ENCODE measurements at places on chromosomes 4 and X.

DNA sequence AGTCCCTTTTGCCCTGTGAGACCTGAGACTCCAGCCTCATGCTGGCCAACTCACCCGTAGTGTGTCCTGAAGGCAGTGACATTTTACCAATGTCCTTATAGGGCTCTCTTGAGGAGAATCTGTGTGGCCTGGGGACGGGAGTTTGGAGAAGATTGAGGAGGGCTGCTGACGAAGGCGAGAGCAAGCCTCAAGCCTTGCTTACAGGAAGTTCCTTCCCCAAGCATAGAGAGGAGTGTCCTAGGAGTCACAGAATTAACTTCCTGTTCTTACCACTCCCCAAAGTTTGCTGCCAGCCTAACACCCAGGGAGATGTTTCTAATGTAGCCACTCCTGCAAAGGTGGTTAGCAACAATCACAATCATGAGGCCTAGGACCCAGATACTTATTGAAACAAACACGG lies at the start of gene NXF3:
NXF3 (minus strand) TSS at position 202 of the 400 bp plus-strand sequence; CDS start at position 82, 120 bp downstream.
- DNase-seq: no peak

- no peak for DNase-seq
These were observed 17.6 kb upstream of the CC2D2A start for GRCh38 chr4:15451866-15452765.

GRCh38 chr4:87053176-87053658 lies 118.4 kb downstream of the AFF1 start:
- DNase-seq: no peak

GRCh38 chrX:43500246-43500645 lies 155.9 kb upstream of the MAOA start:
- no peak for DNase-seq

DNA sequence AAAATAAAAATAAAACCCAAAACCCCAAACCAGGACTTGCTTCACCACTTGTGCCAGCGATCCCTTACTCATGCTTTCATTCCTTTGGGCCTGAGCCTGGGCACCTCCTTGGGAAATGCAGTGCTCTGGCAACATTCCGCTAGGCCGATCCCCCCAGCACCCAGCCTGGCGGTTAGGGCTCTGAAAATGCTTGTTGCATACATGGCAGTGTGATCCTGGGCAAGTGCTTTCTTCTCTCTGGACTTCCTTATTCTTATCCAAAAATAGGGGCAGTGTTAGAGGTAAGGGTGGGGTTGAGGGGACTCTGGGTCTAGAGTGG lies 4.6 kb downstream of the ZNF185 start:
- no peak for DNase-seq

DNA sequence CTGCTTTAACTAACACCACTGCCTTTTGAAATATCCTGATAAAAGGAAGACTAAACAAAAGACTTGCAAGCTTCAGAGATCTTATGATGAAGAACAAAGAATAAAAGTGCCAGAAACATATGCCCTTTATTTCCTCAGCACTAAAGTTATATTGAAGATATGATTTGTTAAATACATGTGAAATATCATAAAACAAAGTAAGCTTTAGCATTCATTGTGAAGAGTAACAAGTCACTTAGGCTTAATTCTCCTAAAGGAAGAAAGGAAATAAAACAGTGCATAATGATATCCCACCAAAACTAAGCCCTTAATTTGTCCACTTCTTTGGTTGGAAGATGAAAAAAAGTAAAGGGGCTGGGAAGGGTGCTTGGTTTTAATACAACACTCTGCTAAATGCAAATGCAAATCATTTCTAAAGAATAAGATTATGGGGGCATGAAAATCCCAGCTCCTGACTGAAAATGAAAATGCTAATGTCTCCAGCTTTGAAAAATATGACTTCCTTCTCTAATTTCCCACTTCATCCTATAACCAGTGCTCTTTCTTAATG lies 227.2 kb downstream of the FAT4 start:
- no peak for DNase-seq

GRCh38 chr4:107877361-107877760 lies 52.6 kb downstream of the SGMS2 start:
- no peak for DNase-seq

DNA sequence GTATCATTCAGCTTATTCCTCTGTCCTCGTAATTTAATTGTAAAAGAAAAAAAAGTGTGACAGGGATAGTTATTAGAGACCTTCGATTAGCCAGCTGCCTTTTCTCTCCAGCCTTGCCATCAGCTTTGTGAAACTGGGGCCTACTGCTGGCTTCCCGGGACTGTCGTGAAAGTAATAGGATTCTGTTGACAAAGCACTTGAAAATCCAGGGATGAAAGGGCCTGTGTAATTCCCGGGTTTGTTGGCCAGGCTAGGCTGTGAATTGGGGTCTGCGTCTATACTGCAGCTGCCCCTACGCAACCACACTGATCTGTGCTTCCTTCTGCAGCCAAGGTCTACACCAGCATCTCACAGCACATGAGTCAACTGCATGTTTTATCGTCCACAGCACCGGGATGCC lies 120.4 kb upstream of the SCML1 start:
- DNase-seq: no peak

DNA sequence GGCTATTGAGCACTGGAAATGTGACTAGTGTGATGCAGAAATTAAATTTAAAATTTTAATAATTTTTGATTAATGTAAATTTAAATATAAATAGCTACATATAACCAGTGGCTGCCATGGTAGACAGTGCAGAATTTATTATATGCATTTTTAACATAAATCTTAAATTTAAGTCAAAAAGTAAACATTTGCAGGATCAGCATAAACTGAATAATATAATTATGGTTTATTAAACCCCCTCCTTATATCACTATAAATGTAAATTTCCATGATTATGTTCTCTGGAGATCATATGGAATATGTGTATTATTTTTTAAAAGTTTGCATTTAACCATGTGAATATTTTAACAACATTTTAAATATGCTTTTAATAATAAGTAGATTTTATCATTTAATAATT lies 155.8 kb downstream of the TEX13C start:
- DNase-seq: no peak

DNA sequence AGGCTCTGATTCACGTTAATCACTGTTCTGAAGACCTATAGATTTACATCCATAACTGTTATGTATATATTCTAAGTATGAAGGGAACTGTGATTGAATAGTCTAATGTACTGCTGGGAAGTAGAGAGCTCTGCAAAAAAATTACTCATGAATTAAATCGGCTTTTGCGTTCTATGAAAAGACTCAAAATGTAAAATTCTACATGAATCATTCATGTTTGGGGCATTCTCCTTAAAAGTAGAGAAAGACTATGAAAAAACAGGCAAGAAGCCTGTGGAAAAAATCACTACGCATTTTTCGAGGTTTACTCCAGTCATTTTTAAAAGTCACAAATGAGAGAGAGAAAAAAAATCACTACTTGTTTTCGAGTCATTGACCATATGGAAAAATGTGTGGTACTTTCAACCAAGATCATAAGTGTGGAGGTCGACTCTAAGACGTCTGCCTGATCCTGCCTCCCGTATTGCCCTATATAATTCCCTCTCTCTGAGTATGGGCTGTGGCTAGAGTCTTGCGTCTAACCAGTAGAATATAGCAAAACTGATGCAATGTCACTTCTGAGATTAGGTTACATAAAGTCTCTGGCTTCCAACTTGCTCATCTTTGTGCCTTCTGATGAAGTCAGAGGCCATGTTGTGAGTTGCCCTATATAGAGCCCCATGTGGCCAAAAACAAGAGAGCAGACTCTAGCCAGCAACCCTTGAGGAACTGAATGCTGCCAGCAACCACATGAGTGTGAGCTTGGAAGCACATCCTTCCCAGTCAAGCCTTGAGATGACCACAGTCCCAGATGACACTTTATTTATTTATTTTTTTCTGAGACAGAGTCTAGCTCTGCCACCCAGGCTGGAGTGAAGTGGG lies 32.1 kb upstream of the VEGFD start:
- no peak for DNase-seq

DNA sequence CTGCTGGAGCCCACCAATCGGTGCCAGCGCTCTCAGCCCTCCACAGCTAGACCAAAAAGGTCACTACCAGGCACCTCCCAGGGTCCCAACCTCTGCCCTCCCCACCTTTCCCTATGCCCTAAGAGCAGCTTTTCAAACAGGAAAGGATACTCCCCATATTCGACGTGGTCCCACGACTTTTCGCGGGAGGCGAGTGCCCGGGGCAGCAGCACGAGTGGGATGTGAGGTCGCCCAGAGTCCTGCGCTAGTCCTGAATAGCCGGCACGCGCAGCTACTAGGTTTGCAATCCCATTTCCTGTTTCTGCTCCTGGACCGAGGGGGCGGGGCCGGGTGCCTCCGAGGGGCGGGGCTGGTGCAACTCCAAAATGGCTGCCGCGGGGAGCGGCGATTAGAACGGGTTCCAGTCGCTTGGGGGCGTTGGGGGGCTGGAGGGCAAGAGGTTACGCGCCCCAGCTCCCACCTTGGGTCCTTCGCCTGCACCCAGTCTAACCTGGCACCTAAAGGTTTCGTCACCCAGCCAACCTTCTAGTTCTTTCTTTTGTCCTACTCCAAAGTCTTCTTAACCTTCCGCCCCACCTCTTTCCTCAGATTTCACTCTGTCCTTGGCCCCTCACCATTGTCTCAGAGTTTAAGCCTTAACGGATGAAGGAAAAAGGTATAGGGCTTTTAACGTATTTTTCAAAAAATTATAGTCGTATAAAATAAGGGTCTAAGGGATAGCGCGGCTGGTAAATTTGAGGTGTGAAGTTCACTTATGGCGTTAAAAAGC lies 85.0 kb upstream of the TENT5D start:
- no peak for DNase-seq

DNA sequence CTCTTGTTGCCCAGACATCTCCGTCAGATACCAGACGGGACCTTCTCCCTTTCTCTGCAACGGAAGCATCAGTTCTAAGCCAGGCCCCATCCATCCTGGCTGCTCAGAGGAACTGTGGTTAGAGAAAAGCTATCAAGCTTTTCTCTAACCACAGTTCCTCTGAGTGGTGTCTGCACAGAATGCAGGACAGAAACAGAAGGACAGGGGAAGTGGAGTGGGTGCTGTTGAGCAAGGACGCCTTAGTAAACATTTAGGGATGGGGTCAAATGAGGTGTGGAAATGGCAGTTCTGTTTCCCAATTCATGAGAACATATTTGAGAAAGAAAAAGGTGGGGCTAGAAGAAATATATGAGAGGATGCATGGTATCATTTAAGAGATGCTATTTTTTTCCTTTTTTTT lies 283.8 kb downstream of the CRLF2 start:
- DNase-seq: no peak

DNA sequence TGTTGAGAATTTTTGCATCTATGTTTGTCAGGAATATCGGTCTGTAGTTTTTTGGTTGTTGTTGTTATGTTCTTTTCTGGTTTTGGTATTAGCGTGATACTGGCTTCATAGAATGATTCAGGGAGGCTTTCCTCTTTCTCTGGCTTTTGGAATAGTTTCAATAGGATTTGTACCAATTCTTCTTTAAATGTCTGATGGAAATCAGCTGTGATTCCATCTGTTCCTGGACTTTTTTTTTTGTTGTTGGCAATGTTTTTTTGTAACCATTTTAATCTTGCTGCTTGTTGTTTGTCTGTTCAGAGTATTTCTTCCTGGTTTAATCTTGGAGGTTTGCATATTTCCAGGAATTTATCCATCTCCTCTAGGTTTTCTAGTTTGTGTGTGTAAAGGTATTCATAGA lies 81.5 kb upstream of the GK2 start:
- DNase-seq: no peak
